ENCODE measurements at places on chromosomes 6 and 20. TPM values are rescaled to one million over a fixed set of nuclear protein-coding genes. Genes with fewer than 3 reads are reported as not detected.

Gene ABCC10
- polyA plus RNA-seq, result 21.0 TPM

Gene KIF25
- polyA plus RNA-seq, result not detected

Gene CST2
- polyA plus RNA-seq, result 1.6 TPM

Gene PTPRK
- polyA plus RNA-seq, result 24.6 TPM

Gene PTP4A1
- polyA plus RNA-seq, result 138 TPM

Gene EPB41L1
- 15.4 TPM for polyA plus RNA-seq

DNA sequence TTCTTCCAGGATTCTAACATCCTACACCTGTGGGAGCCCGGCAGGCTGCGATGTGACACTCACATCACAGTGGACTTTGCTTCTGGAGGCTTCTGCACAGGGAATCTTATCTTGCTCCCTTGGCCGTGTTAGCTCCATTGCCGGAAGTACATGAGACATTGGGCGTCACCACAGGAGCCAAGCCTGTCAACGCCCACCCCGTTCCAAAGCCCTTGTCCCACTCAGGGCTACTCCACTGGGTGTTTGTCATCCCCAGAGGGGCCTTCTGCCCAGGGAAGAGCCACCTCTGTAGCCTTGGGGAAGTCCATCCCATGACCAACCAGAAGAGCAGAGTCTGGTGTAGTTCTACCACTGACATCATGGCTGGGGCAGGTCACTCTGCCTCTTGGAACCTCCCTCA, 1.7 kb downstream of the RAB44 start:
- H3K4me1 ChIP-seq, result peaks cover 7% of the 10 kb centered on the region
- H3K4me3 ChIP-seq, result no peak overlapping the region
- no peak overlapping the region for H3K27ac ChIP-seq
- DNase-seq, result no peak
- no peaks in the 10 kb centered on the region for H3K36me3 ChIP-seq

- no peaks in the 10 kb centered on the region for H3K4me1 ChIP-seq
- peaks cover 92% of the 10 kb centered on the region for H3K36me3 ChIP-seq
- no peak overlapping the region for H3K27ac ChIP-seq
- H3K4me3 ChIP-seq, result no peak overlapping the region
- H3K27me3 ChIP-seq, result no peaks in the 10 kb centered on the region
These were observed 76.2 kb downstream of the FAM229B start for GRCh38 chr6:112163295-112164257.

- peak overlapping the region; percentile 39 for H3K27ac ChIP-seq
- no peak overlapping the region for H3K4me3 ChIP-seq
- H3K36me3 ChIP-seq, result no peaks in the 10 kb centered on the region
- H3K4me1 ChIP-seq, result peaks cover 18% of the 10 kb centered on the region
- no peaks in the 10 kb centered on the region for H3K27me3 ChIP-seq
- DNase-seq, result peak; percentile 76
These were observed 645.6 kb downstream of the MMUT start for GRCh38 chr6:48817333-48818051.

DNA sequence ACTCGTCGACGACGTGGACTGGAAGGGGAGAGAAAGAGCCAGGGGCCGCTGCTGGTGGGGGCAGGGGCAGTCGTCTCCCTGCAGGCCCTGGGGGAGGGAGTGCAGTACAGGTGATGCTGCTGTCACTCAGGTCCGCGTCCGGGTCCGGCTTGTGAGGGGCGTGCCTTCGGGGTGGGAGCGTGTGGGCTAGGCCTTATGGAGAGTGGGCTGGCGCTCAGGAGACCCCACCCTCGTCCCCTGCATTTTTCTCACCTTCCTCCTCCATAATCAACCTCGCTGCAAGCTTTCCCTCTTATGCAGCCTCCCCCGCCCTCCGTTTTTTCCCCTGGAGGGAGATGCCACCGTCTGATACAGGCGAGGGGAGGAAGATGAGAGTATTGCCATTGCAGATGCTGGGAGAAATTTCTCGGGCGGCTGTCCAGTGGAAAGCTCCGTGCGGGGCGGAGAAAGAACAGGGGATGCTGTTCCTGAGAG, 632 bp downstream of the PCMT1 start:
- H3K4me3 ChIP-seq, result peak overlapping the region; percentile 85
- peak overlapping the region; percentile 85 for H3K27ac ChIP-seq
- no peaks in the 10 kb centered on the region for H3K27me3 ChIP-seq
- H3K4me1 ChIP-seq, result peaks cover 38% of the 10 kb centered on the region
- no peaks in the 10 kb centered on the region for H3K36me3 ChIP-seq

DNA sequence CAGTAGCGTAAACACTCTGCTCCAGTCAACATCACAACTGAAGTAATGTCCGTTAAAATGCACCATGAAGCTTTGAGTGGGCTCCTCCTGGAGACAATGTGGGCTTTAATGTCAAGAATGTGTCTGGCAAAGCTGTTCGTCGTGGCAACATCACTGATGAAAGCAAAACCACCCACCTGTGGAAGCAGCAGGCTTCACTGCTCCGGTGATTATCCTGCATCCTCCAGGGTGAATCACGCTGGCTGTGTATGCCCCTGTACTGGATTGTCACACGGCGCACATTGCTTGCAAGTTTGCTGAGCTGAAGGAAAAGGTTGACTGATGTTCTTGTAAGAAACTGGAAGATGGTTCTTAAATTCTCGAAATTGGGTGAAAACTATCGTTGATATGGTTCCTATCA, 128.5 kb downstream of the MOXD1 start:
- no peaks in the 10 kb centered on the region for H3K36me3 ChIP-seq
- H3K27me3 ChIP-seq, result no peaks in the 10 kb centered on the region
- H3K27ac ChIP-seq, result no peak overlapping the region
- DNase-seq, result no peak
- peaks cover 6% of the 10 kb centered on the region for H3K4me1 ChIP-seq
- no peak overlapping the region for H3K4me3 ChIP-seq

- no peak overlapping the region for H3K27ac ChIP-seq
- H3K4me3 ChIP-seq, result no peak overlapping the region
- no peaks in the 10 kb centered on the region for H3K27me3 ChIP-seq
- H3K4me1 ChIP-seq, result no peaks in the 10 kb centered on the region
- no peaks in the 10 kb centered on the region for H3K36me3 ChIP-seq
These were observed 470.9 kb downstream of the TFAP2A start for GRCh38 chr6:9943986-9944385.

DNA sequence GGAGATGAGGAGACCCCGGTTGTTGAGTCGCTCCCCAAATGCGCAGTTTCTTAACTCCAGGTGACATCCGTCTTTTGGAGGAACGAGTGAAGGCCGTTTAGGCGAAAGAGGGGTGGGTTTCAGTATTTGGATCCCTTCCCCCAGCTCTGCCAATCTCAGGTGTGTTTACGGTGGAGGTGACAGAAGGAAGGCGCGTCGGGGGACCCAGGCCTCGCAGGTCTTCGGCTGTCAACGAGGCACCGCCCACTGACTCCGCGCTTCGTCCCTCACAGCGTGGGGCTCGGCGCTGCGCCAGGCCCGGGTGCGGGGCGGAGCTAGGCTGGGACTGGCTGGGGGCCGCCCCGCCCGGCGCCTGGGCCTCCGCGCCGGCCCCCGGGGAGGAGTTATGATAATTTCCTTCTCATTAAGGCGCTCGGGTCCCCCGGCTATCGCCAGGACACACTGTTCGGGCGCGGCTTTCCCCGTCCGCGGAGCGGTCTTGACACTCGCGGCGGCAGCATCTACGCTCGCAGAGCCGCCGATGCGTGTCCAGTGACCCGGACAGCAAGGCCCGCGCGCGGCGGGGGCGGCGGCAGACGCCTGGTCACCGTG, at the start of gene TFAP2C:
Gene TFAP2C (plus strand): TSS at position 434 of the 591 bp plus-strand sequence. CDS start 239 bp downstream, outside the sequence.
- H3K4me1 ChIP-seq, result peaks cover 14% of the 10 kb centered on the region
- H3K36me3 ChIP-seq, result peaks cover 9% of the 10 kb centered on the region
- DNase-seq, result peak; percentile 90
- H3K27ac ChIP-seq, result peak within 1 kb of the TSS; percentile 41
- peak within 1 kb of the TSS; percentile 96 for H3K4me3 ChIP-seq

- H3K4me1 ChIP-seq, result peaks cover 18% of the 10 kb centered on the region
- no peaks in the 10 kb centered on the region for H3K36me3 ChIP-seq
- DNase-seq, result no peak
- H3K4me3 ChIP-seq, result no peak overlapping the region
These were observed 135.8 kb downstream of the PXDC1 start for GRCh38 chr6:3615391-3616380.

DNA sequence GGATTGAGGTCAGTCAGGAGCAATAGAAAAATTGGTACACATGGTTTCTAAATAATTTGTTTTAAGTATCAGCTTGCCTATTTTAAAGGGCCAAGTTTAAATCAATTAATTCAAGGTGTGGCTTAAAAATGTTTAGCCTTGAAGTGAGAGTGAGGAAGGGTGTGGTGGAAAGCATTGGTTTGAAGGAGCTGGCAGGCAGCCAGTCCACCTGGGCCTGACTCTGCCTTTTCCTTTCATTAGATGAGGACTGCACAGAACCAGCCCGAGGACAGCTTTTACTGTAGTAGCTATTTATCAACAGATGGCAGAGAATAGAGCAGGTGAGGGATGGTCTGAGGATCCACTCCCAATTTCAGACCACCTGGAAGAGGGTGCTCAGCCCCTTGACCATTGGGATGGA, 42.4 kb downstream of the DHX35 start:
- H3K4me3 ChIP-seq, result no peak overlapping the region
- H3K4me1 ChIP-seq, result no peaks in the 10 kb centered on the region
- peaks cover 10% of the 10 kb centered on the region for H3K36me3 ChIP-seq
- H3K27me3 ChIP-seq, result no peaks in the 10 kb centered on the region

GRCh38 chr20:10218536-10219451, at the start of gene SNAP25:
Gene SNAP25 (plus strand): TSS chr20:10218830. CDS start chr20:10275492, 56,662 bp downstream.
- peak within 1 kb of the TSS; percentile 39 for H3K27ac ChIP-seq
- H3K27me3 ChIP-seq, result peaks cover 33% of the 10 kb centered on the region
- peak; percentile 65 for DNase-seq
- no peaks in the 10 kb centered on the region for H3K36me3 ChIP-seq

DNA sequence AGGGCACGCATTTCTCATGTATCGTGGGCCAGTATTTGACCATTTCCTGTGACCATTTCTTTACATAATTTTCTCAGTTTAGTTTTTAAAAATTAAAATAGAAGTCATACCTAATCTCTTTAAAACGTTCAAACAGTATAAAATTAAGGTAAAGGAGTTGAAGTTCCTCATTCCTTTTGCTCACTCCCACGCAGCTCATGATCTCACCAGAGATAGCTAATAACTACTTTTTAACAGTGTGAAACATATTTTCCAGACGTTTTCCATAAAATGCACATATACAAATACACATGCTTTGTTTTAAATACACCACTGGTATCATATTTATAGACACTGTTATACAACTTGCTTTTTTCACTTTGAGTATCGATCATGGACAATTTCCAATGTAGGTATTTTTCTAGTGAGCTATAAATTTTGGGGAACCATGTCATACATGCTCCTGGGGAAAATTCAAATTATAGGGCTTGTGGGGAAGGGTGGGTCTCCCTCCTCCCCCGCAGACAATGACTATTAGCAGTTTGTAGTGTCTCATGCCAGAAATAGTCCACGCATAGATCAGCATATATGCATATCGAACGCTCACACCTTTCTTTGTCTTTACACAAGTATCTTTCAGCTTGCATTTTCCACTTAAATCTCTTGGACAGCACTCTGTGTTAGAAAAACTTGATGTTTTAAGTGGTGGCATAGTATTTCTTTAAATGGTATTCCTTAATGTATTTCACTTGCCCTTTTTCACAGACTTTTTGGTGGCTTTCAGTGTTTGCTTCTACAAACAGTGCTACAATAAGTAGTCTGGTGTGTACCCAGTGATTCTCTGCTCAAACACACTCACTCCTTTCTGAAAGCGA, 145.5 kb upstream of the ZNF217 start:
- peak; percentile 84 for DNase-seq
- H3K4me1 ChIP-seq, result peaks cover 69% of the 10 kb centered on the region
- peak overlapping the region; percentile 95 for H3K27ac ChIP-seq

DNA sequence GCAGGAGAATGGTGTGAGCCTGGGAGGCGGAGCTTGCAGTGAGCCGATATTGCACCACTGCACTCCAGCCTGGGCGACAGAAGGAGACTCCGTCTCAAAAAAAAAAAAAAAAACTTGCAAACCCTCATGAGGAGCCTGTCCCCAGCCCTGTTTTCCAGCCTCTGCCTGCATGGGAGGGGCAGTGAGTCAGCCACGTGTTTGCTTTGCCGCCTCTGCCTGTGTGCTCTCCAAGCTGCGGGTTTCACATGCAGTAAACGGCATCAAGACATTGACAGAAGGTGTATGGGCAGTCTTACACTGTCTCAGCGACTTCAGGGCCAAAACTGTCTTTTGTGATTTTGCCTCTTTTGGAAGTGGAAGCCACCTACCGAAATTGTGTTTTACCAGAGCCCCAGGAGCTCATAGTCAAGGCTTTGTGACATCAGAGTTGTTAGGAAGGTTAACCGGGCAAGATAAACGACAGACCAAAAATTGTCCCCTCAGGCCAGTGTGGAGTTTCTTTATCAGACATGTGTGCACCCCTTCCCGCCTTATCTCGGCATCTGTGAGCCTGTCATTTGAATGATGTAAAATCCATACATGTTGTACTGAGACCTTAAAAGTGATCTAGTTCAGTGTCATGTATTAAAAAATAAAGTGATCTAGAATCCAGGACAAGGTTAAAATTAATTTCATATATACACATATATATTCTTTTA, 52.9 kb downstream of the RPP40 start:
- H3K27me3 ChIP-seq, result no peaks in the 10 kb centered on the region
- peaks cover 7% of the 10 kb centered on the region for H3K36me3 ChIP-seq
- H3K27ac ChIP-seq, result no peak overlapping the region
- DNase-seq, result no peak

DNA sequence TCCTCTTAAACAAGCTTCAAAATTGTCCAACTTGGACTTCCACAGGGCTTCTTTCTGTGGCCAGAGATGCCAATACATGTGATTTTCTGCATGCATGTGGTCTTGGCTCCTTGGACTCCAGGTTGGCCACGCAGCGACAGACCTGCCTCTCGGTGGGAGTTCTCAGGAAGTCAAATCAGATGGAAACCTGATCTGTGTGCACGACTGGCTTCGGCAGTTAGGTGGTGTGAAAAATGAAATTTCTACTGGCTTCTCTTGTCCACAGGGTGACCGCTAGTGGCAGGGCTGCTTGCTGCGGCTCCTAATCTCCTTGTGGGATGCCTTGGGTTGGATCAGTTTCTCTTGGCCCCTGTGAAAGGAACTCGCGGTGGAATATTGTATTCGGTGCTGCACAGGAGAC, 57.3 kb downstream of the PHACTR3 start:
- no peaks in the 10 kb centered on the region for H3K36me3 ChIP-seq
- H3K4me3 ChIP-seq, result no peak overlapping the region
- no peaks in the 10 kb centered on the region for H3K4me1 ChIP-seq
- no peak overlapping the region for H3K27ac ChIP-seq
- no peaks in the 10 kb centered on the region for H3K27me3 ChIP-seq
- no peak for DNase-seq

GRCh38 chr6:66662721-66663507, 955.9 kb upstream of the EYS start:
- no peak overlapping the region for H3K27ac ChIP-seq
- H3K36me3 ChIP-seq, result no peaks in the 10 kb centered on the region
- H3K4me1 ChIP-seq, result no peaks in the 10 kb centered on the region
